ENCODE measurements at places on chromosomes 12 and 14.

DNA sequence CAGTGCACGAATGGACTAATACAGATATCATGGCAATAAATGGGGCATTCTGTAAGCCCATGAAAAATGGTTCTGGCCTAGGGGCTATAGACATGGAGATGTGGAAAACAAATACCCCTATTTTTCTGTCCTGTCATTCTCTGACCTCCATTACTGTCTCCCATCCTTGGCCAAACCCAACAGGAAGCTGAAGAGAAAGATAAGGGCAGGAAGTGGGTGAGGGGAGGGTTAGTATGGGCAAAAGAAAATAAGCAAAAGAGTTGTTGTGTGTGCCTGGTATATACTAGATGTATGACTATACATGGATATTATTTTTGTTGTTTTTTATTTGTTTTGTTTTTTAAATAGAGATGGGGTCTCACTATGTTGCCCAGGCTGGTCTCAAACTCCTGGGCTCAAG lies 339.3 kb downstream of the PCNX1 start:
- no peak for DNase-seq

GRCh38 chr12:50924439-50925341 lies 27.7 kb upstream of the HIGD1C start:
- DNase-seq, result no peak

GRCh38 chr12:30026621-30027234 lies 243.0 kb upstream of the TMTC1 start:
- DNase-seq, result no peak

DNA sequence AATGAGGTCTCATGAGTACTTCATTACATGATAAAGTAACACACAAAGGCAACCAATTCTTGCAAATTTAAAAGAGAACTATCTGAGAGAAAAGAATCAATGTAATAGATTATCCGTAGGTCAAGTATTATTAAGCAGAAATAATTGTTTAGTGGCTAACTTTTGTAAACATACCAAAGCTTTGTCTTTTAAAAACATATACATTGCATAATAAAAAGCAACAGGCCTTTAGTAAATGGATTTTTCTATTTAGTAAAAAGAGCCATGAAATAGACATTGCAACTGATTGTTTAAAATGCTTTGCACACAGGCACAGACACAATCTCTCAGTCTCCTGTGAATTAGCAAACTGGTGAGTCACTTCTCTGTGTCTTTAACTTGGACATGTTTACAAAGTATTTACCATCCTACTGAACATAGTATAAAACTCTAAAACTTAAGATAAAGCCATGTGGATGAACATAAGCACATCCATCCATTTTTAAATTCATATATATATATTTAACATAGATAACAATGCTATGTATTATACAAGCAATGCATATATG lies 518.7 kb upstream of the MGAT4C start:
- no peak for DNase-seq

DNA sequence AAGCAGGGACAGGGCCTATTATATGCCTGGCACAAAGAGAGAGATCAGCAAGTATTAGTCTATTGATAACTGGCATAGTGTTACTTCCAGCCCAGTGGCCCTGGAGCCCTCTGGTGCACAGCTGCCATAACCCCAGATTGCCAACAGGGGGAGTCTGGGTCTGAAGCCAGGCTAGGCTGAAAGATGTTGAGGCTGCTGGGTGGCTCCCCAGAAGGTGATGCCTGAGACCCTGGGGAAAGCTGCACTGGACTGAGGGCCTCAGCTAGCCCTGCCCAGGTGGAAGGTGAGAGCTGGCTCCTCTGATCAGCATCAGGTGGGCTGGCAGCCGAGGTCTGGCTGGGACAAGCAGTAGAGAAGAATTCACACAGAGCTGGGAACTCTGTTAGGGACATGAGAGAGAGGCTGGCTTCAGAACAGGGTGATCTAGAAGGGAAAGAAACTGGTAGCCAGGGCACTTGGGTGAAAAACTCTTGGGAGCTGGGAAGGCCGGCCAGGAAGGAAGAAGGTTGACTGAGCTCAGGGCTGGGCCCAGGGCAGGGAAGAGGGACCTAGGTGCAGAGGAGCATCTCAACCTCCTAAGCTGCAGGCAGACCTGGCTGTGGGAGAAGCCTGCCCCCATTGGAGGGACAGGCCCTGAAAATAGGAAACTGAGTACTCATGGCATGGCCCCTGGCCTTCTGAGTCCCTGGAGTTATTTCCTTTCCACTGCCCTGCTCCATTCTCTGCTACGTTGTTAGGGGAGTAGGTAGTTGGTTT lies 3.9 kb downstream of the GZMH start:
- DNase-seq, result peak; percentile 79

DNA sequence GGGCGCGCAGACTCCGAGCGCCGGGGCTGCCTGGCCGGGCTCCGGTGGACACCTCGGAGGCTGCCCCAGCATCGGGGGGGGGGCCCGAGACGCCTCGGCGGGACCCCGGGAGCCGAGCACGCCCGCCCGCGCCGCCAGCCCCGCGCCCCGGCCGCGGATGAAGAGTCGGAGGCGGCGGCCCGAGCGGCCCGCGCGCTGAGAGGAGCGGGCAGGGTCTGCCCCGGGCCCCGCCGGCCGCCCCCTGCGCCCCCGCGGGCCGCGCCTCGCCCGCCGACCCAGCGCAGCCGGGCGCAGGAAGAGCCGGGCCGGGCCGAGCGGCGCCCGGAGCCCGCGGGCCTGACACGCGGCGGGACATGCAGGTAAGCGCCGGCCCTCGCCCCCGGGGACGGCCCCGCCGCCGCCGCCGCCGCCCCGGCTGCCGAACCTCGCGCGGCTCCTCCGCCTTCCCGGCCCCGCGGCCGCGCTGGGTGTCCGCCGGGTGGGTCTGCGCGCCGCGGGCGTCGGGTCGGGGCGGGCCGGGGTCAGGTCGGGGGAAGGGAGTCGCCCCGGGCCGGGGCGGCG lies 63.7 kb downstream of the FBXL14 start:
- no peak for DNase-seq

DNA sequence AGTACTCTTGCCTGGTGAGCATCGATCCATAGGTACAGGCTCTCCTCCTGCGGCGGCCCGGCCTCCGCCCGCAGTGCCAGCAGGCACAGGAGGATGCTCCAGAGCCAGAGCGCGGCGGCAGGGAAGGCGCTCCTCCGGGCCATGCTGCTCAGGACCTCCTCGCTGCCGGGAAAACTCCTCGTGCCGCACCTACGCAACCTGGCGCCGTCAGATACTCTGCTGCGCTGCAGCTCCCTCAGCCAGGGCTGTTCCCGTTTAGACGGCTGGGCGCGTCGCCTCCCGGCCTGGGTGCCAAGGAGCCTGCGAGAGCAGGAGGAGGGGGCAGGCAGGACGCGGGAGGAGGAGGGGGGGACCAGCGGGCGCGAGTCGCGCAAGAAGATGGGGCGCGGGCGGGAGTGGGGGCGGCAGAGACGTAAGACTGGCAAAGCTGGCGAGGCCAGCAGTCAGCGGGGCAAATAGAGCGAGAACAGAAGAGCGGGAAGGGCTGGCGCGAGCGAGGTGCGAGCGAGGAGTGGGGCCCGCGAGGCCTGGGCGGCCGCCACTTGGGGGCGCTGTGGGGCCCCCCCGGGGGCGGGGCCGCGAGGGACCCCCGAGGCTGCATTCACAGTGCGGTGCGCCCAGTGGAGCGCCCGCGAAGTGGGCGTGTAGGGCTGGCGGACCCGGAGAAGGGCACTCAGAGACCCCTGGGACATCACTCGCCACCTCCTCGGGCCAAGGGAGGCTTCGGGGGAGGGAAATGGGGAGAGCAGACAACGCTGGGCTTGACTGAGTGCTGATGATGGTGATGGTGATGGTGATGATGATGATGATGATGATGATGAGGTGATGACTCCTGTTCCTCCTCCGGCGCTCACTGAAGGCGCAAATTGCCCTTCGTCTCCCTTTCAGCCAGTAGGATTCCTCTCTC lies at the start of gene WIF1:
Gene WIF1, minus strand, starts transcription at position 257 of the 907 bp plus-strand sequence. Its CDS starts 114 bp downstream, at position 143.
- peak; percentile 6 for DNase-seq

DNA sequence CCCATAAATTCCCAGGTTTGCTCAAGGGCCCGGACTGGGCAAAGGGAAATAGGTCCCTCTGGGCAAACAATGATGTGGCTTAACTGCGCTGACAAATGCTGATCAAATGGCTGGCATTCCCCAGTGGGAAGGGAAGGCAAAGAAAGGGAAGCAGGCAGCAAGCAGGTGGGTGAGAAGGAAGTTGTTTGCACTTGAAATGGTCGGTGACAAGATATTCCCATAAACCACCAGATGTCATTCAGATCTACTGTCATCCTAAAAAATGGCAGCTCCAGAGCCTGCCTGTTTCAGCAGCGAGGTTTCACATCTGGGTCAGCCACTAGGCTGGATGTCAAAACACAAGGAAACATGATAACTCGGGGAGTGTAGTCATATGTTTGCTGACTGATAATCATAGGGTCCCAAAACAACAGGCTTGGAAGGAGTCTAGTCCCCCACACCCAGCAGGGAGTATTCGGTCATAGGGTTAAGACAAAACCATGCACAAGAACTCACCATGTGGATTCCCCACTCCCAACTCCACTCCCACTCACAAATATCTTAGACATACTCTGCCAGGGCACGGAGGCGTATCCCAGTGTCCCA lies 37.9 kb upstream of the MDM1 start:
- no peak for DNase-seq

- no peak for DNase-seq
Observed at GRCh38 chr14:92264195-92264594, 58.8 kb upstream of the SLC24A4 start.

GRCh38 chr12:53347905-53348304 lies 11.8 kb upstream of the SP7 start:
- DNase-seq, result no peak

DNA sequence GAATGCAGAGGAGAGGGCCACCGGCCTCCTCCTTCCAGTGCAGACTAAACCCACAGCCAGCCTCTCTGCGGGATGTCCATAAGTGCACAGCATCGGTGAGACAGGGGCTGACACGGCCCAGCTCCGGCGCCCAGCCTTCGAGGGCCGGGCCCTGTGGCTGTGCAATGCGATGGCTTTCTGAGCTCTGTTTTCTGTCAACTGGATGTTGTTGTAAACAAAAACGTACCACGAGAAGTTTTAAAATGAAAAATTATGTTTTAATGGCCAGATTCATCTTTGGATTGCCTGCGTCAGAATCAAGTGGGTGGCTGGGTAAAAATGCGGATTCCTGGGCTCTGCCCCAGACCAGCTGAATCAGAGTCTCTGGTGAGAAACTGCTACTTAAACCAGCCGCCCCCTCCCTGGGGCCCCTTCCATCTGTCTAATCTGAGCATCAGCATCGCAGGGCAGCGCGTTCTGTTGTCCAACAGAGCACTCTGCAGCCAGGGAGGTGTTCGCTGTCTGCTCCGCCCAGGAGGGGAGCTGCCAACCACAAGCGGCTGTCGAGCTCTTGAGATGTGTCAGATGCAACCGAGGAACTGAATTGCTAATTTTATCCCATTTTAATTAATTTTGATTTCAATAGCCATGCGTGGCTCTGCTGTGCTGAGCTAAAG lies 133.4 kb downstream of the RFLNA start:
- no peak for DNase-seq

- DNase-seq, result no peak
Observed at GRCh38 chr12:122659579-122659978, 43.6 kb downstream of the HCAR2 start.

GRCh38 chr12:127928615-127929571 lies 338.1 kb upstream of the TMEM132C start:
- DNase-seq, result no peak

DNA sequence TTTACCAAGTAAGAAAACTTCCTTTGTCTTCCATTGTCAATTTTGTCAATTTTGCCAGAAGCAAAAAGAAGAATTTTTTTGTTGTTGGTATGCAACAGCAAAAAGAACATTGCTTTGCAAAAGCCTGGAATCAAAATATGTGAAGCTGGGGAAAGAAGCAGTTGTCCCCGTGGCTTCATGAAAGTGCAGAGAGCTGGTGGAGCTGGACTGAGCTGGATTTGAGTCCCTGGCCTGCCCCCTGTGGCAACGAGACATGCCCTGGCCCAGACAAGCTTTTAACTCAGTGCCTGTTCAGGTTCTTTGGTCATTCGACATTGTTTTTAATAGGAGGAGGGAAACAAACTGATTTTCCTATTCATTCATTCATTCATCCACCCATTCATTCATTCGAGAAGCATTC lies 70.3 kb downstream of the SLC15A4 start:
- no peak for DNase-seq

DNA sequence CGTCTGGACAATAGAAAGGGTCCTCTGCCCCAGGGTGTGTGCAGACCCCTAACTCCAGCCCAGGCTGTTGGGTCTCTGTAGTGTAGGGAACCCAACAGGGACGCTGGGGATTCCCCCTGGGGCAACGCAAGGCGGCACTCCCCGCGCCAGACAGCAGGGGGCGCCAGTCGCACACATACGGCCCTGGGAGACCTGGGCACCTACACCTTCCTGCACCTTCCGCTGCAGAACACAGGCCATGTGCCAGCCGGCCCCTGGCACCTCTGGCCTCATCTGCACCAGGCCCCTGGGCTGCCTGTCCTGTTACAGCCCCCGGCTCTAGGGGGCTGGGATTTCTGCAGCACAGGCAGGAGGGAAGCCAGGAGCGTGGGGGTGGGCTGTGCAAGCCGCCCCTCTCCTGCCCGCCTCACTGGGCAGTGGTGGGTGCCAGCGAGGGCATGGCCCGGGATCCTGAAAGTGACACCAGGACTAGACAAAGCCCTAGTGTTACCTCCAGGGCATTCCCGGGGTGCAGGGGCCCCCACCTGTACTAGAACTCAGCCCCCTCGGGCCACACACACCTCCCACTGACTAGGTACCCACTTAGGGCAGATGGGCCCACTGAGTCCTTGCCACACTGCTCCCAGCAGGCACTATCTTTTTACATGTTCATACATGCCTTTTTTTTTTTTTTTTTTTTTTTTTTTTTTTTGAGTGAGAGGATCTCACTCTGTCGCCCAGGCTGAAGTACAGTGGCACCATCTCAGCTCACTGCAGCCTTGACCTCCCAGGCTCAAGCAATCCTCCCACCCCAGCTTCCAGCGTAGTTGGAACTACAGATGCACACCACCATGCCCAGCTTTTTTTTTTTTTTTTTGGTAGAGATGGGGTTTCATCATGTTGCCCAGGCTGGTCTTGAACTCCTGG lies 37.5 kb downstream of the CCNK start:
- peak; percentile 69 for DNase-seq

DNA sequence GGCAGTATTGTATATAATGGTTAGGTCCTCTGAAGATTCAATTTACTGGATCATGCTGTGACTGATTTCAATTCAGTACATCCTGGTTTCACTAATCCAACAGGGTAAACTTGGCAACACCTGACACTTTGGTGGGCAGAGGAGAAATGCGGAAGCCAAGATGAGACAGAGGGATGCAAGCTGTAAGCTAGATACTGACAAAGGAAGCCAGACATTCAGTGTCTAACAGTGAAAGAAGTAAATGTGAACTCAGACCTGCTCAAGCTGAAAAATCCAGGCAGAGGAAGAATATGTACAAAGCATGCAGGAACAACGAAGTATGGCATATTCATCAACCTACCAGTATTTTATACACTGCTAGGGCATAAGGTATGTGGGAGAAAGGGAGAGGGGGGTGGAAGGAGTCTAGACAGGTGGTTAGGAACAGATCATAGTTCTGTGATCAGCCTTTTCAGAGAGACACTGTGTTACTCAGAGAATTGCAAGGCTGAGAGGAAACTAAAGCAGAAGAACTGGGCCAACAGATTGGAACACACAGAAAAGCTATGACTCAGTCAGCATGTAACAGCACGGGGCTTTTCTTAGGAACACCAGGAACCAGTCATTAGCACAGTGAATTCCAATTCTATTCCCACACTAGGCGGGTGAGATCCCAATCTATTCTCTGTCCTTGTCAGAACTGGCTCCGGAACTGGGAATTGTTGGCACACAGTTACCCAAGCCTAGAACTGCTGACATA lies 40.3 kb downstream of the NELL2 start:
- no peak for DNase-seq

All from stimulated activated CD4-positive, alpha-beta T cell treated with anti-CD3 and anti-CD28 coated beads, Interleukin-12 subunit alpha, Interleukin-12 subunit beta, amount 100 ng/mL, for 48 hours (primary cell).